AG08395 (cell line): ENCODE measurements at places on chromosomes 16 and 17.

- peak; percentile 87 for DNase-seq
These were observed 17.6 kb downstream of the ABCC1 start for GRCh38 chr16:15966836-15967546.

DNA sequence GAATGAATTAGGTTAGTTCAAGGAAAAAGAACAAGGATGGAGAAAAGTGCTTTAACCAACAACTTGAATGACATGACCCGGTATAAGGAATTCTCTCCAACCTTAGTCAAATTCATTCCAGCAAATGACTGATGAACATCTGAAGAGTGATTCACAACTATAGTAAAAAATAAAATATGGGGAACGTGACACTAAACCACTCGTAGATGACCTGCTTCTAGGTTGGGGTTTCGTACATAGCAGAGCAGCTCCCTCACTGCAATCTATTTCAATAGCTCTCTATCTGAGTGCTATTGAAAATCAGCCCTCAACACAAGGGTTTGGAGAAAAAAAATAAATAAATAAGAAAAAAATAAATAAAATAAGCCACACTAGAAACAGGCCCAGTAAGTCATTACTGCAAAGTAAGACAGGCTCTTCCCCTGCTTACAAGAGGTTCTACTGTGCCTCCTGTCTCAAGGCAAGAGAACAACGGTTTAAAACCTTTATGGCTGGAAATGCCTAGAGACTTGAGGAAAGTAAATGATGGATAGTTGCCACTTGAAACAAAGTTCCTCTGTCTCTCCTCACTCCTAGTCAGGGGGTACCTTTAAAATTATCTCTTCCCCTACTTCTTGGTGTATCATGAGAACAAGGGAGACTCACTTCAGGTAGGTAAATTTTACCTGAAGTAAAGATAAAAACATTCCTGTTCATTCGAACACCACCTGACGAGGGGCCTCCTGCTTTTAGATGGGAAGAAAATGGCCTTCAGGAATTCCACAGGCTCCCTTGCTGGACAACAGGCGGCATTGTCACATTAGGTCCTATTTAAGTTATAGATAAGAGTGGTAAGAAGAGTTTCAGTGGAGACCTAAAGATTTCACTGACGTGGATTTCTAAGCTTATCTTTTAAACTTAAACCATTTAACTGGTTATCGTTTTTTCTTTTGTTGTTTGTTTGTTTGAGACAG is 20.5 kb downstream of the COG7 start:
- no peak for DNase-seq

GRCh38 chr17:46109603-46110189 is 83.5 kb downstream of the KANSL1 start:
- no peak for DNase-seq

DNA sequence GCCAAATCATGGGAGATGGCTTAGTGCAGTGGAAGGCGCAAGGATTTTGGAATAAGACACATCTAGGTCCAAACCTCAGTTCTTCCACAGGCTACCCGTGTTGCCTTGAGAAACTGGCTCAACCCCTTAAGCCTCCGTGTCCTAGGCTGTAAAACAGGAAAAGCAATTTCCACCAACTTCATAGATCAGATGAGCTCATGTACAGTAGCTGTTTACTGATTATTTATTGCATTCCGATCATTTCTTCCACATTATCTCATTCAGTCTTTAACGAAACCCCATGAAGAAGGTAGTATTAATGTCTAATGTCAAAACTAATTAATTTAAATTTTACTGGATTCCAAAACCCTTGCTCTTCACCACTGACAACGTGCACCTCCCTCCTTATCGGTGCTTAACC is 231.6 kb downstream of the GRIN2A start:
- no peak for DNase-seq

GRCh38 chr16:19840524-19841110 is 44.0 kb downstream of the GPRC5B start:
- no peak for DNase-seq

DNA sequence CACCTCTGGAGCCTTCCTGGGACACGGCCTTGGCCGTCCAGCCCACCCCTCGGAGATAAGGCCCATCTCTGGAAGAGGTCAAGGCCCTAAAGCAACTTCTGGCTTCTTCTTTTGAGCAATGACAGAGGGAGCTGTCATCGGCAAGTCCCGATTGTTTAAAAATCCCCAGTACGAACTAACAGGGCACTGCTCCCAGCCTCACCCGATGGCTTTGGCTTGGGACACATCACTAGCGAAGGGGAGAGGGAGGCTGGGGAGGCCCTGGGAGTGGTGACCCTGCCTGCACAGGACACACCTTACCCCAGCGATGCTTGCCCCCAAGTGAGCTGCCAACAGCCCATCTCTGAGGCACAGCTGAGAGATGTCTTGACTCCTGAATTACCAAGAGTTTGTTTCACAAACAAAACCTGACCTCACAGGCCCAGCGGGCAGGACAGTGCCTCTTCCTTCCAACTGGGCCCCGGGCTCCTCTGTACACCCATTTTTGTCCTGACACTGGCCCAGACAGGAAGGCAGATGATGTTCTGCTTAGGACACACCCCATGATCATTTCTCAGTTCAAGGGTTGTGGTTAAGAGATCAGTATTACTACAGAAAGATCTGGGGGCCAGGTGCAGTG is 4.8 kb downstream of the SYNGR2 start:
- DNase-seq, result no peak

- DNase-seq, result peak; percentile 98
These were observed at the start of gene TAF1C for GRCh38 chr16:84186685-84187437. TSS of gene TAF1C (minus strand) at chr16:84187057. CDS start at chr16:84184988, 2,069 bp downstream.

GRCh38 chr17:1166276-1166675 is 13.5 kb downstream of the ABR start:
- no peak for DNase-seq

GRCh38 chr16:66128371-66128770 is 238.1 kb upstream of the CDH5 start:
- peak; percentile 27 for DNase-seq

GRCh38 chr17:51725185-51725584 is 433.3 kb downstream of the CA10 start:
- DNase-seq, result no peak

DNA sequence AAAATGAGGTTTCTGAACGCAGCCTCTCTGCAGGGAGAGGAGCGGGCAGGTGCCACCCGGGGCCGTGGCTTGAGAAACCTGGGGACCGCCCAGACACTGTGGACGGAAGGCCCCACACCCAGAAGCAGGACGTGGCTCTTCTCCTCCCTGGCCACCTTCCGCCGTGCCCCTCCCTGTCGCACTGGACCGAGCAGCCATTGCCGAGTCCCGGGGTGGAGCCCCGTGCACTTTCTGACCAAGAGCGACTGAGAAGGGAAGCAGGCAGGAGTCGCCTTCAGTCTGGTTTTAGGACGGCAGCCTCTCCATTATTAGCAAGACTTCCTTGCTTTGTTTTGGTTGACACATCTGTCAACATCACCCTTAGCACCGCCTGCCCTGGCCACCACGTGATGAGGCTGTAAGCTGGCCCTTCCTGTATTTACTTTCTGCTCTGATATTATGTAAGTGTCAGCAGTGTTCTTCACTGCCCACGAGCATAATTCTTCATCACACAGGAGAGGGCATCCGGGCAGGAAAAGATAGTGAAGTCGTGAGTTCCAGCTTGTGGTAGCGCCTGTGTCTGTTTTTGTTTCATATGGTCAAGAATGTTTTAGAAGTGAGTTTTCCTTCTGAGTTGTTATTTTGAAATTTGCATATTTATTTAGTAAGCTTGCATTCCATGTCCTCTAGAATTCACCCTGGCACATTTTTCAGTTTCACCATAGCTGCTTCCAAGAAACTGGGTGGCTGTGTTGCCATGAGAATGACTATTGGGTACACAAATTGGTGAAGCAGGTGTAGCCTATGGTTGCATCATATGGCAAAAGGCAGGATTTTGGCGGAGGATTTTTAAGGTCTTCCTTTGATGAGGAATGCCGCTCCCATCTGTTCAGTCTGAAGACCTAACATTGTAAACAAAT is 1.0 kb downstream of the HERPUD1 start:
- DNase-seq, result peak; percentile 62

DNA sequence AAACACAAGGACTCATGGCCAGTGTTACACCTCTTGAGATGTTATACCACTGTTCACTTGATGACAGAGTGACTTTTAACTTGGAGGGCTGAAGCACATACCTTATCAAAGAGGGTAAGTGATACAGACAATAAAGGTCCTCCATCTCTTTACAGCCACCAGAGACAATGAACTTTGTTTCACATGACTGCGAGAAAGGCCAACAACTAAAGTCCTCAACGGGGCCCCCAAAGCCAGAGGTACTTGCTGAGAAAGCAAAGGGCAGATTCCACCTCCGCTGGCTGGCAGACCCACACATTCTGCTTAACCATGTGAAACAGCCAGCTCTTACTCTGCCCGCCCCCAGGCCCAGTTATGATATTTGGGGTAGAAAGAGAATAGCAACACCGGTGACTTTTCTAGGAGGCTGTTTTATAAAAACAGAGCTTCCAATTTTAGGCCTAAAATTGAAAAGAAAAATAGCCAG is 21.4 kb downstream of the DCUN1D3 start:
- DNase-seq, result no peak

DNA sequence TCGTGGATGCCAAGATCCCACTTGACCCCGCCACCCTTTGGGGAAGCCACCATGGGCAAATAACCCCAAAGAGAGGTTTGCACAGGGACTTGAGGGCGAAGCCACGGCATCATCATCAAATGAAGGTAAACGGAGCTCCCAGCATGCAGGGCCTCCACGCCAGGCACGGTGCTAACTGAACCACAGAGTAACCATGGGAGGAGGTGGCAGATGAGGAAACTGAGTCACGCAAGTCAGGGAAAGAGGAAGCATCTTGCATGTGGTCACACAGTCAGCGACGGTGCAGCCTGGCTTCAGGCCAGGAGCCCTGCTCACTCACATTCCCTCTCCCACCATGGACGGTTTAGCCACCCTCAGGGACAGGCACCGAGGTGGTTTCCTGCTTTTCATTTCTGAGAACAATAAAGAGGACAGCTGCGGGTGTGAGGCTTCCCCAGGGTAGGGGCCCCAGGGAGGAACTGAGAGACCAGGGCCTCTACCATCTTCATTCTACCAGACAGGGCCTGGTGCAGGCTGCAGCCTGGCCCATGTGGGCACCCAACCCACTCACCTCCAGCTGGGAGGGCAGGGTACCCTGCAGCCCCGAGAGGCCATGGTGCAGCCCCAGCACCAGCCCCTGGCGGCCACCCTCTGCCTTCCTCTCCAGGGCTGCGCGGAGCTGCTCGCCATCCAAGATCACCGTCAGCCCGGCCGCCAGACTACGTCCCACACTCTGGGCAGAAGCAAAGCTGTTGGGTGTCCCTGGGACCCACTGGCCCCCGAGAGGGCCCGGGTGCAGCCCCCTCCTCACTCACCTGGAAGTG is 78.3 kb downstream of the RMI2 start:
- DNase-seq, result no peak

DNA sequence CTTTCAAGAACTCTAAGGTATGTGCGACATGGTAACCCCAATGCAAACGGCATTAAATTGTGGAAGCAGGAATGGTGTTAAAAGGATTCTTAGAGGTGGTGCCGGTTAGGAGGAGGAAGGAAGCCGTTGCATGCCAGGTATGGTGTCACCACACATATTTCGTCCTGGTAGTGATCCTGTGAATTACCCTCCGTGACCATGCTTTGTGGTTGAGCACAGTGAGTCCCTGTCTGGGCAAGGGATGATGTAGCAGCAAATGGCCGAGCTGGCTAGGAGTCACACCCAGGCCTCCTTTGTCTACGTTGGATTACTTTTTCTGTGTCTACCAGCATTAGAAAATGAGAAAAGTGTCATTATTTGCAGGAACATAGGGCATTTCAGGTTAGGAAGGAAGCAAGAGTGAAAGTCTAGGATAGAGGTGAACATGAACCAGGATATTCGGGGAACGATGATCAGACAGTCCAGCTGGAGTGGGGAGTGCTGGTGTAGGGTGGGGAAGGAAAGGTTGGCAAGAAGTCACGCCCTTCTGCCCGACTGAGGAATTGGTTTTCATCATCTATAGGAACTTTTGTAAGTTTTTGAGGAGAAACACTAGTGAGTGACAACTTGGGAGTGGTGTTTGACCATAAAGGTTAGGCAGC is 123.5 kb downstream of the PRKCA start:
- no peak for DNase-seq
